A549 treated with Mapracorat at 1 μM for 4 hours (cell line): ENCODE measurements at places on chromosomes 2 and 18. TPM values are rescaled to one million over a fixed set of nuclear protein-coding genes. Genes with fewer than 3 reads are reported as not detected.

ICOS gene
- not detected in 5 replicates for total RNA-seq

GLI2 gene
- 16.6 to 26.1 TPM (median 24.1 TPM) in 5 replicates for total RNA-seq

PROM2 gene
- not detected in 5 replicates for total RNA-seq

FOXD4L1 gene
- total RNA-seq, result 0.16 to 0.63 TPM (median 0.31 TPM) in 5 replicates
